K562 (cell line): ENCODE measurements at places on chromosomes 3 and 15. TPM values are rescaled to one million over a fixed set of nuclear protein-coding genes. Genes with fewer than 3 reads are reported as not detected.

DNA sequence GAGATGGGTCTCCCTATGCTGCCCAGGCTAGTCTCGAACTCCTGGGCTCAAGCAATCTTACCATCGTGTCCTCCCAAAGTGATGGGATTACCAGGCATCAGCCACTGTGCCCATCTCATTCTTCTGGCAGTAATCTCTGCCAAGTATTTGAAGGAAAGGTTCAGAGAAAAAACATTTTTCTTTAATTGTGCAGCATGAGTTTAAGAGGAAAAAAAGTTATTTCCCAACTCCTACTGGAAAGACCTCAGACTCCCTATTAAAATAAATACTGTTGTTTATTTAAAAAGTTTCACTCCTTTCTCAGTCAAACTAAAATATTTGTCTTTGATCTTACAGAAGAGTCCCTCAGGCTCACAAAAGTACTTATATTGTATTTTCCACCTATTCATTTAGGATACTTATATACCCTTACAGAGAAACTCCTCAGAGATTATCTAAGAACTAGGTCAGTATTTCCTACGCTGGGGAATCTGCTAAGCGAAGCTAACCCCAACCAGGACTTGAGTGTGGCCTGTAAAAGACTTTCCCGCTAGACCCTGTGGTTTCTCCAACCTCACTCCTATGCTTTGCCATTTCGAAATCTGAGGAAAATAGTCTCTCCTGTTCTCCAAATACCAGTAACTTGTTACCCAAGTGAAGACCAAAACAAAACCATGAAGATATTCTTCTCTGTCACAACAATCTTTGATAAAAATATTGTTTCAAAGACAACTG lies 28.7 kb downstream of the WWTR1 start:
- H3K36me3 ChIP-seq = no peaks in the 10 kb centered on the region
- no peak overlapping the region for H3K4me3 ChIP-seq
- DNase-seq = no peak
- H3K27ac ChIP-seq = no peak overlapping the region

DNA sequence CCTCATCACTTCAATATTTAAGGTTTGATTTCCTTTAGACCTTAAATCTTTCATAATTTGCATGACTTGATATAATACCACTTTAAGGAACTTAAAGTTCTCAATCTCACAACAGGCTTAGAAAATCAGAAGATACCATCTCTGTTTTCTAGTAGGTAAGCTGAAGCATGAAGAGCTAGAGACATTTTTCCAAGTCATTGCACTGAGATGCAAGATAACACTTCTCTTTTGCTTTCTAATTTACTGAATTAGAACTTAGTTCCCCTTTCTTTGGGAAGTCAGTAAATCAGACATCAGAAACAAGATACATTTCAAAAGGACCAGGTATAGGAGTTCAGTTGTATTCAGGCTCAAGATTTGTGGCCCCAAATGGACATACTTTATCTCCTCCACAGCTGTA lies 79.7 kb downstream of the DZIP3 start:
- H3K4me3 ChIP-seq = no peak overlapping the region
- DNase-seq = no peak
- H3K4me1 ChIP-seq = no peaks in the 10 kb centered on the region
- H3K27ac ChIP-seq = no peak overlapping the region
- no peaks in the 10 kb centered on the region for H3K27me3 ChIP-seq

GRCh38 chr15:53811530-53811929 lies 52.1 kb upstream of the WDR72 start:
- no peaks in the 10 kb centered on the region for H3K36me3 ChIP-seq
- H3K4me1 ChIP-seq = no peaks in the 10 kb centered on the region
- H3K27me3 ChIP-seq = no peaks in the 10 kb centered on the region
- H3K4me3 ChIP-seq = no peak overlapping the region
- no peak for DNase-seq

DNA sequence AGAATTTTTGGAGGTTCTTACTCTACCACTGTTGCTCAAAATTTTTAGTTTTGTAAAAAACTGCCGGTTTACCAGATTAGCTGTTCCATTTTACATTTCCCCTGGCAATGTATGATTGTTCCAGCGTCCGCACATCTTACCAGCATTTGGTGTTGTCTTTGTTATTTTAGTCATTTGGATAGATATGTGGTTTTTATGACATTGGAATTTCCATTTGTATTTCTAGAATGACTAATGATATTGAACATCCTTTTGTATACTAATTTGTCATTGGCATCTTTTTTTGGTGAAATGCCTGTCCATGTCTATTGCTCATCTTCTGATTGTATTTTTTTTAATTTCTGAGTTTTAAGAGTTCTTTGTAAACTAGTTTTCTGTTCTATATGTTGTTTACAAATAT lies 28.5 kb downstream of the LRRC28 start:
- no peaks in the 10 kb centered on the region for H3K4me1 ChIP-seq
- no peaks in the 10 kb centered on the region for H3K27me3 ChIP-seq
- DNase-seq = no peak
- H3K36me3 ChIP-seq = no peaks in the 10 kb centered on the region
- H3K27ac ChIP-seq = no peak overlapping the region

DNA sequence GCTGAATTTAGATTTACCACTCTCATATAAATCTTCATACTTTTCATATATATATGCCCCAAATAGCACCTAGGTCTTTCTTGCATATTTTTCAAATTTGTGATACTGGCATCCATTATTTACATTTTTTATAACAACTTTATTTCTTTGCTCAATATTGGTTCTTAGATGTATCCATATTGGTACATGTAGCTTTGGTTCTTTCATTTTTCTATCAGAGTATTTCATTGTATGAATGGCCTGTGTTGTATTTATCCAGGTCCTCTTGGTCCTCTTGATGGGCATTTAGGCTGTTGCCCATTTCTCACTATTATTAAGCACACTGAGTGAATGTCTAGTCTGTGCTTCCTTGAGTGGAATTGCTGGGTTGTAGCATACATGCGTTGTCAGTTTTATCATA lies 8.4 kb downstream of the SLC6A11 start:
- no peaks in the 10 kb centered on the region for H3K27me3 ChIP-seq
- H3K36me3 ChIP-seq = no peaks in the 10 kb centered on the region
- H3K4me1 ChIP-seq = no peaks in the 10 kb centered on the region
- no peak for DNase-seq

The TMCO5A gene
- total RNA-seq = not detected in 2 replicates

GRCh38 chr3:13690636-13691035 lies 141.7 kb downstream of the FBLN2 start:
- no peaks in the 10 kb centered on the region for H3K4me1 ChIP-seq

The GPR62 gene
- total RNA-seq = not detected in 2 replicates

GRCh38 chr3:157111518-157111917 lies 48.4 kb downstream of the CCNL1 start:
- no peak overlapping the region for H3K4me3 ChIP-seq
- H3K36me3 ChIP-seq = no peaks in the 10 kb centered on the region
- no peaks in the 10 kb centered on the region for H3K27me3 ChIP-seq
- H3K27ac ChIP-seq = no peak overlapping the region

DNA sequence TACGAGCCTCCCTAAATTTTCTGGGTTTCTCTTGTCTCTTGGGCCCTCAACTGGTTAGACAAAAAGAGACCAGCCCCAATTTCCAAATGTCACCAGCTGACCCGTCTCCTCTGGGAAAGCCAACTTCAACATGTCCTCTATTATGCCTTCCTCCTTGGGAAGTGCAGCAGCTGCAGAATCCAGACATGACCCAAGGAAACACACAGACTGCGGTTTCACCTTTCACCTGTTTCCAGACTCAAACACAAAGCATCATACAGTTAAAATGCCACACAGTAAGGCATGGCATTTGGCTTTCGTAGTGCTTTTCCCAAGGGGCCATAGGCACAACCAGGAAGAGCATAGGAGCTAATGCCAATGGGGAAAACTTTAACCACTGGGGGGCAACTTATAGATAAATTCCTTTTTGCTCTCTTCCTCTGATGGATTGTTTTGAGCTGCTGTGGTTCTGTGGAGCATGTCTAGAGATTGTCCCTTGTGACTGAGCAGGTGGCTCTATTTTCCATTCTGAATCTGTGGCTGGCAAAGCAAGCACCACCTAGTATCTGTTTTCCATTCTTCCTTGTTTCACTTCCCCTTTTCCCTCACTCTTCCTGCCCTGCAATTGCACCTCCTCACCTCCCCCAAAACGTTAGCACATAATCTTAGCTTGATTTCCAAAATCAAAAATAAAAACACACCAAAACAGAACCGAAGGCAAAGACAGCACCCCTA lies 49.3 kb downstream of the HHLA2 start:
- no peaks in the 10 kb centered on the region for H3K4me1 ChIP-seq
- H3K4me3 ChIP-seq = no peak overlapping the region
- H3K36me3 ChIP-seq = no peaks in the 10 kb centered on the region
- H3K27me3 ChIP-seq = no peaks in the 10 kb centered on the region
- no peak overlapping the region for H3K27ac ChIP-seq

DNA sequence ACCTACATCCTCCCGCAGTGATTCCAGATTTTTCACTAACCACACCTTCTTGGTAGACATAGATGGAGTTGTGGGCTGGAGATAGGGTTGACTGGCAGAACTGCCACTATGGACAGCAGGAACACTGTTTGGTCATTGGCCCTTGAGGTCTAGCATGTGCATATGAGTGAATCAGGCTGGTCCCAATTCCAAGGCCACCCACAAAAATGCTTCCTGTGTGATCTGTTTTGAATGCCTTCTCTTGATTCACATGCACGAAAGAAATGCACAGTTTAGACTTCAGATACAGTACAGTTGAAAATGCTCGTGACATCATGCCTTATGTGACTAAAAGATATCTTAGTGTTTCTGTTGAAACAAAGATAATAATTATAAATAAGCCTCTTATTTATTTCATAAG lies 285.8 kb upstream of the SEMA6D start:
- DNase-seq = no peak
- no peak overlapping the region for H3K27ac ChIP-seq
- H3K36me3 ChIP-seq = no peaks in the 10 kb centered on the region
- H3K27me3 ChIP-seq = no peaks in the 10 kb centered on the region
- H3K4me1 ChIP-seq = no peaks in the 10 kb centered on the region

DNA sequence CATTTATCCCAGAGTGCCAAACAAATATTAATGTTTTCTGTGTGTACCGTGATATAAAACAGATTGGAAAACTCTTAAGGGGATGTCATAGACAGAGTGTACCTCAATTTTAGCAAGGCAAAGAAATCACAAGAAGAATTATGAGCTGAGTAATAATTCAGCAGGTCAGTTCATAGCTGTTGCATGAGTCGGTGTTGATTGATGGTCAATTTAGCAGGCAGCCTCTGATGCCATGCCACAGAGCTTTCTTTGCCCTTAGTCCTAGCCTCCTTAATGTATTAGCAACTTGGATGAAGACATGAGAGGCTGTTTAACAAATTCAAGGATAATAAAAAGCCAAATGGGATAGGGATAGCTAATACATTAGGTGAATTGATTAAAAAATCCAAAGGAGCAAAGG lies 6.8 kb downstream of the SLC35A5 start:
- H3K4me3 ChIP-seq = no peak overlapping the region
- H3K4me1 ChIP-seq = no peaks in the 10 kb centered on the region
- H3K27me3 ChIP-seq = no peaks in the 10 kb centered on the region
- peaks cover 5% of the 10 kb centered on the region; the same call in 1 of the 3 replicates for H3K36me3 ChIP-seq
- no peak overlapping the region for H3K27ac ChIP-seq

The ITGB5 gene
- 17.3 and 23.4 TPM in 2 replicates for total RNA-seq

GRCh38 chr3:139173372-139174108 lies 128.8 kb upstream of the PRR23C start:
- no peaks in the 10 kb centered on the region for H3K36me3 ChIP-seq
- no peak overlapping the region for H3K27ac ChIP-seq
- no peaks in the 10 kb centered on the region for H3K4me1 ChIP-seq

- no peaks in the 10 kb centered on the region for H3K4me1 ChIP-seq
- H3K27ac ChIP-seq = no peak overlapping the region
- DNase-seq = no peak
- H3K27me3 ChIP-seq = peaks cover 32% of the 10 kb centered on the region; the same call in 2 of the 3 replicates
- H3K36me3 ChIP-seq = no peaks in the 10 kb centered on the region
Observed at GRCh38 chr3:15535732-15536131, 14.2 kb upstream of the COLQ start.

DNA sequence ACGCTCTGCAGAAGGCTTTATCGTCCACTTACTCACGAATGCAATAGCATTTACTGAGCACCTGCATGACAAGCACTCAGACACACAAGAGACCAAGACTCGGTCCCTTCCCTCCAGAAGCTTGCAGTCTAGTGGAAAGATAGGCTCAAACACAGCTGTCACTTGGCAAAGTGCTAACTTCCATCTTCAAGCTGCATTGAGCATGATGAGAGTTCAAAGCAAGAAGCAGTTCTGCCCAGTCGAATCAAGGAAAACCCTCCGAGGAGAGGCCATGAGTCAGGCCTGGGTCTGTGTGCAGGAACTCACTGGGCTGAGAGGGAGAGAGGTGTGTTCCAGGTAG lies 51.5 kb downstream of the C3orf20 start:
- H3K4me3 ChIP-seq = no peak overlapping the region
- H3K36me3 ChIP-seq = no peaks in the 10 kb centered on the region
- peaks cover 10% of the 10 kb centered on the region; the same call in 2 of the 3 replicates for H3K27me3 ChIP-seq
- DNase-seq = no peak
- H3K27ac ChIP-seq = no peak overlapping the region
- H3K4me1 ChIP-seq = no peaks in the 10 kb centered on the region

- H3K4me3 ChIP-seq = no peak overlapping the region
- H3K27me3 ChIP-seq = no peaks in the 10 kb centered on the region
- peak overlapping the region; percentile 90 for H3K27ac ChIP-seq
- DNase-seq = no peak
- H3K4me1 ChIP-seq = peaks cover 31% of the 10 kb centered on the region
Observed at GRCh38 chr3:14235912-14236295, 57.3 kb downstream of the LSM3 start.

DNA sequence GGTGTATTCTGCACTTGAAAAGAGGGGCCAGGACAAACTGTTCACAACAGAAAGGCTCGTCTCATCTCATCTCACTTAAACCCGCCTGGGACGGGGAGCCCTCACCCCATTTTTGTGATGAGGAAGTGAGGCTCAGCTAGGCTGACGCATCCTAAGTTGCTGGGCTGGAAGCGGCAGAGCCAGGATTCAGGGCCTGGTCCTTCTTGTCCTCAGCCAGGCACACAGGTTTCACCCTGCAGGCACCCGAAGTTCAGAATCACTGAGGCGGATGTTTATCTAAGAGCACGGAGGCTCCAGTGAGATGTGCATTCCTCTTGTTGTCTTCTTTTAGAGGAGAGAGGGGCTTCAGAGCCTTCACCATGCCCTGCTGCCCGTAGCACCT lies 51.1 kb upstream of the PLXNA1 start:
- peaks cover 22% of the 10 kb centered on the region; the same call in 2 of the 3 replicates for H3K4me1 ChIP-seq
- H3K36me3 ChIP-seq = no peaks in the 10 kb centered on the region
- H3K4me3 ChIP-seq = no peak overlapping the region

GRCh38 chr3:33420966-33421365 lies 19.2 kb downstream of the UBP1 start:
- H3K27ac ChIP-seq = no peak overlapping the region
- H3K4me1 ChIP-seq = no peaks in the 10 kb centered on the region
- peaks cover 79% of the 10 kb centered on the region for H3K36me3 ChIP-seq
- H3K4me3 ChIP-seq = no peak overlapping the region

The INTS14 gene
- total RNA-seq = 46.5 and 47.7 TPM in 2 replicates

GRCh38 chr15:69436951-69437350 lies 15.7 kb upstream of the RPLP1 start:
- H3K27ac ChIP-seq = no peak overlapping the region
- H3K4me3 ChIP-seq = no peak overlapping the region
- no peak for DNase-seq
